Caco-2 (cell line): ENCODE measurements at places on chromosomes 11 and 22. TPM values are rescaled to one million over a fixed set of nuclear protein-coding genes. Genes with fewer than 3 reads are reported as not detected.

- DNase-seq = no peak
Measured at GRCh38 chr22:23606204-23607131, 25.7 kb downstream of the DRICH1 start.

DNA sequence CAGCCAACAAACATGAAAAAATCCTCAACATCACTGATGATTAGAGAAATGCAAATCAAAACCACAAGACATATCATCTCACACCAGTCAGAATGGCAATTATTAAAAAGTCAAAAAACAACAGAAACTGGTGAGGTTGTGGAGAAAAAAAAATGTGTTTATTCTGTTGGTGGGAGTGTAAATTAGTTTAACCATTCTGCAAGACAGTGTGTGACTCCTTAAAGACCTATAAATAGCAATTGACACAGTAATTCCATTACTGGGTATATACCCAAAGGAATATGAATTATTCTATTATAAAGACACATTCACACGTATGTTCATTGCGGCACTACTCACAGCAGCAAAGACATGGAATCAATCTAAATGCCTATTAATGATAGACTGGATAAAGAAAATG is 427.3 kb upstream of the CHORDC1 start:
- no peak for DNase-seq

DNA sequence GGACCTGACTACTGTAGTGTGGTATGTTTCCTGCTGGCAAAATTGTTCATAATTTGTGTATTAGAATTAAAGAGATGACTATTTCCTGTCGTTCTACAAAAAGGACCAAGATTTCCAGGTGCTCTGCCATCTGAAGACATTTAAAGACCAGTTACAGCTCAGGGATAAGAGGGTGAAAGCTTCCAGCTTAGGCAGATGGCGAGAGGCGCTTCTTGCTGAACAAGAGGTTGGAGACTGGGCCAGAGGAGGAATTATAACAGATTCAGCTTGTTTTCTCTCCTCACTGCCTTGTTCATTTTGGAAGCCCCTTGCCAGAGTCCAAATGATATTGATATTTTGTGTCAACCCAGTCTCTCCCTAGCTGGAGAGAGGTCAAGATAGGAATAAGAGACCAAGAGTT is 23.1 kb upstream of the NNMT start:
- DNase-seq = no peak

DNA sequence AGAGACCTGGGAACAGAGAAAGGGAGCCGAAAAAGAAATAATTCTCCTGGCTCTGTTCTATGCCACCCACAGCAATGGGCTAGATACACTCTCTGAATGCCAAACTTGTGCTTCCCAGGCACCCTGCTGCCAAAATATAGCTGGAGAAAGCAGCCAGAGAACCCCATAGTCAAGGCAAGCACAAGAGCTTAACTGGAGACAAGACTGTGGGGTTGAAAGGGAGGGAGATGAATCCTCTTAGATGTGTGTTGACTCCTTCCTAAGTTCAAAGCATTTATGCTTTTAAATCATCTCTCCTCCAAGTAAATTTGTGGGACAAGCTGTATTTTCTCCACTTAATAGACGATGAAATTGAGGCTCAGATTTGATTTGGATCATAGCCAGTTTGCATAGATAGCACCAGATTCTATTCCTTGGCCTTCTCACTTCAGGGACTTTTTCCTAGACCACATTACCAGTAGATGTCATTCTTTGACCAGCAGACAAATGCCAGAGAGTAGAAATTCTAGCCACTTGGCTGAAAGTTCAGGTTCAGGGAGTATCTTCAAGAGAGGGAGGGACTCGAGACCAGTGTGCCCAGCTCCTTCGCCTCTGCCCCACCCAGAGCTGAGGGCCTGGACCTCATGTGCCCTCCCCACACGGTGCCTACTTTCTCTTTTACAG is 16.5 kb upstream of the ETS1 start:
- DNase-seq = no peak

GRCh38 chr11:68312780-68313573 is 586 bp downstream of the LRP5 start:
- peak; percentile 55 for DNase-seq

GRCh38 chr22:50269970-50270665 is at the start of gene MAPK11:
MAPK11 (minus strand) TSS chr22:50270380; CDS start chr22:50270292, 88 bp downstream.
- no peak for DNase-seq

GRCh38 chr11:68002575-68002937 is 1.3 kb downstream of the UNC93B1 start:
- DNase-seq = no peak

- DNase-seq = peak; percentile 75
Measured at GRCh38 chr22:35154937-35155387, 89.0 kb downstream of the ISX start.

GRCh38 chr11:72594493-72595291 is 79.5 kb downstream of the PDE2A start:
- DNase-seq = no peak

GRCh38 chr11:91835051-91835560 is 389.5 kb upstream of the FAT3 start:
- DNase-seq = no peak

GRCh38 chr11:112630496-112630895 is 330.7 kb upstream of the NCAM1 start:
- no peak for DNase-seq

DNA sequence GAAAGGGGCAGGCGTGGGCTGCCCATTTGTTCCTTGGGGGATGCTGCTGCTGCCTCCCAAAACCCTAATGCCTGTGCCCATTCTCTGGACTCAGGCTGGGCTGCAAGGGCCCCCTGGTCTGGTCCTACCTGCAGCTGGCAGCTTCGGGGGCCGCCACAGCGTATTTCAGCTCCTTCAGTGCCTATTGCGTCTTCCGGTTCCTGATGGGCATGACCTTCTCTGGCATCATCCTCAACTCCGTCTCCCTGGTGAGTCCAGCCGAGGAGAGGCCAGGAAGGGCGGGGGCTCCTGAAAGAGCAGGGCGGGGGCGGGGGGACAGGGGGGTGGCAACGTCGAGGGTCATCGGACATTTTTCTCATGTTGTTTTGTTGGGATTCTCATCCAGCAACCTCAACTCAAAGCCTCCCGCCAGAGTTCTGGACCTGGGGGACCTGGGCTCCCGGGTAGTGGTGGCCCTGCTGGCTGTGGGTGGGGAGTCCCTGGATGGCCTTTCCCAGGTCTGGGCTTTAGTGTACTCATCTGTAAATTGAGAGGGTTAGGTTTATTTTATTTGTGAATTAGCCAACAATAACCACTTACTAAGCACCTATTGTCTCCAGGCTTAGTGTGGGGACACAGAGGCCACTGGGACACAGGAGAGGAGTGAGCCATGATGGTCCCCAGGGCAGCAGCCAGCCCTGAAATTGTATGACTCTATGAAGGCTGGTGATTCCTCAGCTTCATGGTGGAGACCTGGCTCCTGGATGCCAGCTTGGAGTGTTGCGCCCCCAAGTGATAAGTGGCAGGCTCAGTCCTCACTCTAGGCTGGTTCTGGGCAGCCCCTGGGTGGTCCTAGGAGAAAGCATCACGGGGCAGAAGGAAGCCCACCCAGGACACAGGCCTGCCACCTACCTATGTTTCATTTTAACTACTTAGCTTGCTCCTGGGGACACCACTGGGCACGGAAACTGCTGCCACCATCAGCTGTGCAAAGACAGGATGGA is 36.0 kb downstream of the CAPN1 start:
- no peak for DNase-seq

The CXCR5 gene
- not detected in 2 replicates for total RNA-seq

The LMNTD2 gene
- 11.9 and 13.8 TPM in 2 replicates for total RNA-seq

The UEVLD gene
- 15.9 and 19.2 TPM in 2 replicates for total RNA-seq

The ENTHD1 gene
- total RNA-seq = not detected in 2 replicates

The MGAT3 gene
- total RNA-seq = 15.5 and 16.6 TPM in 2 replicates

The ZNF202 gene
- 25.5 and 27.9 TPM in 2 replicates for total RNA-seq

The THOC5 gene
- 61.1 and 74.6 TPM in 2 replicates for total RNA-seq

The NNMT gene
- 2.4 TPM in 2 replicates for total RNA-seq
